ENCODE measurements at places on chromosomes 6 and 20. TPM values are rescaled to one million over a fixed set of nuclear protein-coding genes. Genes with fewer than 3 reads are reported as not detected.

GRCh38 chr20:44064501-44065400 lies 122.2 kb downstream of the JPH2 start:
- no peak overlapping the region for H3K27ac ChIP-seq
- no peaks in the 10 kb centered on the region for H3K4me1 ChIP-seq
- no peaks in the 10 kb centered on the region for H3K27me3 ChIP-seq

DNA sequence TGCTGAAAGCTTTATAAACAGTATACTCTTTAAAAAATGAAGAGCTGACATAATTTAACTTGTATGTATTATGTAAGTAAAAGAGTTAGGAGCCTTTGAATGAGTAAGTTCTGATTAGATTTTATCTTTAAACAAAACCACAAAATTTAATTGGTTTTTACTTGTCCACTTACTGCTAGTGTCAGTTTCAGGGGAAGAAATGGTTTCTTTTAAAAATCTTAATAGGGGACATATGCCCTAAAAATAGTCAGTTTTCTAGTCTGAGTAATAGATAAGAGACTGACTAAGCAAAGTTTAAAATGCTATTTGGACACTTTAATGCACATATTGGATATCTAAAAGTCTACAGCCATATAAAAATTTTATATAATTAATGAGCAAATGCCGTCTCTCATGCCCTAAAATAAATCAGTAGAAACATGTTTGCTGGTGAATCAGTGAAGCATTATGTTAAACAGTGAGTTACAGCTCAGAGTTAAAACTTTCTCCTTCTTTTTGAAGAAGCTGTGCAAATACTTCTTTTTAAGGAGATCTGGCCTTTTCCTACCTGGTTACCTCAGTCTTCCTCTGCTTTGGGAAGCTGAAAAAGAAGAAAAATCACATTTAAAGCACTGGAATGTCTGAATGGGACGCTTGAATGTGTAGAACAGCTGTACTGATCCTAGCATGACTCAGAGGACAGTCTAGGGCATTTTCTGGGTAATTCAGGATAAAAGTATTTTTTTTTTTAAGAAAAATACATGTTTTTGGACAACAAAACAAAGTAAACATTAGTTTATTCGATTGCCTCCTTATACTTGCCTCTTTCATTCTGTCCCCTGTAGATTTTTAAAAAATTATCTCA lies 55.3 kb downstream of the CDH26 start:
- no peak overlapping the region for H3K27ac ChIP-seq
- no peak overlapping the region for H3K4me3 ChIP-seq
- no peaks in the 10 kb centered on the region for H3K4me1 ChIP-seq
- no peaks in the 10 kb centered on the region for H3K36me3 ChIP-seq
- no peaks in the 10 kb centered on the region for H3K27me3 ChIP-seq

DNA sequence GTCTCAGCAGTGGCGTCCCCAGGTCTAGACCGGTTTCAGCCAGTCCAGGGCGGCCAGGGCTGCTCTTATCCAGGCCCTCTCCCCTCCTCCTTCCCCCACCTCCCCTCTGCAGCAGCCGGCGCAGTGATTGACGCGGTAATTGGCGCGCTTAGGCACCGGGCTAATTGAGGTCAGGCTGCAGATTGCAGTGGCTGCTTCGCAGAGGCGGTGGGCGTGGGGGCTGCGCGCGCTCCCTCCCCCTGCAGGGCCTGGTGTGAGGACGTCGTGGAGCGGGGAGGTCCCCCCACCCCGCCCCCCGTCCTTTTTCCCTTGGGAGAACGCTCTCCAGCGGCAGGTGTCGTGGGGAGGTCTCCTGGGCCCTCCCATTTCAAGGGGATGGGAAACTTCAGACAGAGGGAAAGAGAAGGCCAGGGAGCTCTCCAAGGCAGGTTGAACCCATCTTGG lies 70.4 kb upstream of the BLCAP start:
- no peak overlapping the region for H3K27ac ChIP-seq
- H3K36me3 ChIP-seq = no peaks in the 10 kb centered on the region
- no peak for DNase-seq
- H3K27me3 ChIP-seq = peaks cover 32% of the 10 kb centered on the region

DNA sequence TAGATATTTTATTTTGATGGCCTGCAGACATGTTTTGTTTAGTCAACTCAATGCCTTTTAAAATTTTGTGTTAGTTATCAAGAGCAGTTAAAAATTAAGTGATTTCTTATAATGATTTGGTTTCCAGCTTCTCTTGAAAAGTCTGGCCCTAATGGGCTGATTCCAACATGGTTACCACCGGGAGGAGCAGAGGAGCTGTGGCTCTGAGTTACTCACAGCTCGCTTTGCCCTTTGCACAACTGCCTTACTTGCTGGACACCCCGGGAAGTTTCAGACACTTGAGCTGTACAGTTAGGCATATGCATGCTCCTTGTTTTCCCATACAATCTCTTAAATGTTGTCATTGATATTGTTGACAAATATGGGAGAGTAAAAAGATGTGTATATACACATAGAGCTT lies 173.1 kb upstream of the MMS22L start:
- H3K27ac ChIP-seq = no peak overlapping the region
- H3K4me3 ChIP-seq = no peak overlapping the region
- no peaks in the 10 kb centered on the region for H3K36me3 ChIP-seq
- no peaks in the 10 kb centered on the region for H3K27me3 ChIP-seq

- no peak for DNase-seq
- H3K27me3 ChIP-seq = peaks cover 10% of the 10 kb centered on the region
- H3K4me3 ChIP-seq = no peak overlapping the region
- peaks cover 22% of the 10 kb centered on the region for H3K4me1 ChIP-seq
- no peaks in the 10 kb centered on the region for H3K36me3 ChIP-seq
- no peak overlapping the region for H3K27ac ChIP-seq
Observed at GRCh38 chr6:167764713-167765479, 61.8 kb upstream of the AFDN start.

Gene HRH3
- 0.33 TPM for polyA plus RNA-seq
